ENCODE measurements at places on chromosomes 16 and 17.

DNA sequence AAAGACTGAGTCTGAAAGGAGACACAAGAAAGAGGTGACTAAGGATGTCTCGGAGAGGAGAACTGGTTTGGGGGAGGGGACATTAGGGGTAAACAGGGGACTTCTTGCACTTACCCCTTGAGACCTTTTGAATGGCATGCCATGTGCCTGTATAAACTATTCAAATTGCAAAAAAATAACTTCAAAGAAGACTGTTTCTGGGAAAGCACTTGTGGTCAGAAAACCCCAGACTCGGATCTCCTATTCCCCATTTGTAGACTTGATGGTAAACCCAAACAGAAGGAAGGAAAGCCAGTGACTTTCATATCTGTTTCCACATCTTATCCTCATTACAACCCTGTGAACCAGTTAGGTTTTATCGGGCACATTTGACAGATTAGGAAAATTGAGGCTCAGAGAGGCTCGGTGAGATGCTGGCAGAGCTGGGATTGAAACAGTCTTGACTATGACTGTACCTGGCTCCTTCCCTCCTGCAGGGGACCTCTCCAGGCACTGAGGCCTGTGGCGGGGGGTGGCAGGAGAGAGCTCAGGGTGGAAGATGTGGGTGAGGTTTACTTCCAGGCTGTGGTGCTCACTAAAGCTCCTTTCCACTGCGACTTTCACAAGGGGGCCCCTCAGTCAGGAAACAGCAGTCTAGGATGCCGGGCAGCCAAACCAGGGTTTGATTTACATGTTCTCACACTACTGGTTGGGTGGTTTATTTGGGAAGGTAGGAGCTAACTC is 30.5 kb upstream of the PLCG2 start:
- no peak for DNase-seq

- DNase-seq, result no peak
These were observed 26.8 kb downstream of the ITGAM start for GRCh38 chr16:31286421-31287032.

DNA sequence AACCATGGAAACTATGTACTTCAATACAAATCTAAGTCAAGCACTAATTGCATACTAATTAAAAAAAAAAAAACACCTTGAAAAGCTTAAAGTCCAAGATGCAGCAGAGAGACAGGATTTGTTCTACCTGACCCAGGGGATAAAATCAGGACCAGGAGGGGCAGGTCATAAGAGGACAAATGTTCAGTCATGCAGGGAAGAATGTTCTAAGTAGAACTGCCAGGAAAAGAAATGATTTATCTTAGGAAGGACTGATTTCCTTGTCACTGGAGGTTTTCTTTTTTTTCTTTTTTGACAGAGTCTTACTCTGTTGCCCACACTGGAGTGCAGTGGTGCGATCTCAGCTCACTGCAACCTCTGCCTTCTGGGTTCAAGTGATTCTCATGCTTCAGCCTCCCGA is 9.1 kb upstream of the GHDC start:
- DNase-seq, result no peak

DNA sequence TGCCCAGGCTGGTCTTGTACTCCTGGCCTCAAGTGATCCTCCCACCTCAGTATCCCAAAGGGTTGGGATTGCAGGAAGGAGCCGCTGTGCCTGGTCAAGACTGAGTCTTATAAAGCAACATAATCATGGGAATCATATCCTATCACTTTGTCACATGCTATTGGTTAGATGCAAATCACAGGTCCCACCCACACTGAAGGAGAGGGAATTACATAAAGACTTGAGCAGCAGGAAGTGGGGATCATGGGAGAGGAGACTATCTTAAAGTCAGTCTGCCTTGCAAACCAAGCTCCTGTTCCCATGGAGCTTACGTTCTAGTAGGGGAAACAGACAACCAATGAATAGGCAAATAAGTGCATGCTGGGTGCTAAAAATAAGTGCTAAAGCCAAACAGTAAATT is 28.3 kb upstream of the TENT4B start:
- no peak for DNase-seq

Measured in LNCaP clone FGC (cell line).